ENCODE measurements at places on chromosomes 4 and X.

DNA sequence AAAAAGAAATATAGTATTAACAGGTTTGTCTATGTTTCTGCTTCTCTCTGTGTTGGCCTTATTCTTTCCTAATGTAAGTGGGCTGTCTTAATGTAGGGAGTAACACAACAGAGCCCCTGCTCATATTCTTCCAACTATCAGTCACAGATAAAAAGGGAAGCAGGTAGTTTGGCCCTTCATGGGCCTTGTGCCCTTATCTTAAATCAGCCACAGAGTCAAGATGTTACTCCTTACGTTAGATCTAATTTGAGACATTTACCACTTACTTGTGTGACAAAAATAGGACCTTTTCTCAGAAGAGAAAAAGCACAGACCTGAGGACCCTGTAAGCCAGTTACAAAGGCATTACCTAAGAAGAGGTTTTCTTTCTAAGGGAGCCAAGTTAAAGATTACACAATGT is 589.0 kb downstream of the GRXCR1 start:
- no peak for DNase-seq

DNA sequence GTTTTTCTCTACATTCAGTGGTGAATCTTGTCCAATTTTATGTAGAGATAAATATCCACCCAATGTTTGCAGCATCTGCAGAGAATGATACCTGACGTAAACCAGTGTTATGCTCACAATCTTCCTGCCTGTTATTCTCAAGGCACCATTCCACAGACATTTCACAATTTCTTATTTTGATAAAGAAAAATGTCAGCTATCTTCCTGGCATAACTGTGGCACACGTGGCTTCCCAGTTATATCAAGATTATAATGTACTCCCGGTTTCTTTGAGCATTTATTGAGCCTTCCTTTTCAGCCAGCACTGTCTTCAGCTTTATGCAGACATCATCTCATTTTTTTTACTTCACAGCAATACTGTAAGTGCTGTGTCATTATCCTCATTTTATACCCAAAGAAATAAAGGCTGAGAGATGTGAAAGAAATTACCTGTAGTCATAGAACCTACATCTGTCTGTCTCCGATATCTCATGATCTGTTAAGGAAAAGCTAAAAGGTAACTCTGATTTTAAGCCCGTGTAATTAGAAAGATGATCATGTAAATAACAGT is 1300.8 kb upstream of the TENM3 start:
- no peak for DNase-seq

- no peak for DNase-seq
Observed at GRCh38 chr4:102318526-102318925, 26.8 kb downstream of the SLC39A8 start.

DNA sequence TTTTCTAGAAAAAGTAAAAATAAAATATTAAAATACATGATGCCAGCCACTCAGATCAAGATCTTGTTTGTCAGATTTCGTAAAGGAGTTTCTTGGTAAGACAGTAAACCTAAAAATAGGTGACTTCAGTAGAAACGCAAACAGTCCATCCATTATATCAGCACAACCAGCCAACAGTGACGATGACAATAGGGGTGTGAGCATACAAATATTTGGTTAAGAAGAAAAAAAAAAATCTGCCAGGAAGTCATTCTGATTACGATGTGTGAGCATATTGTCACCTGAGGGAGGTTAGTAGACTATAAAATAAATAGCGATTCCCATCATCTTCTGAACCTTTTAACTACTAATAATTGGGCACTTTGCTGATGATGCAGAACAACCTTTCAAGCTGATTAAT is 37.6 kb downstream of the SLC7A11 start:
- DNase-seq = no peak

- DNase-seq = no peak
Observed at GRCh38 chrX:134236626-134237614, at the start of gene CCDC160. CCDC160 (plus strand) TSS chrX:134237182; CDS start chrX:134244801, 7,619 bp downstream.

DNA sequence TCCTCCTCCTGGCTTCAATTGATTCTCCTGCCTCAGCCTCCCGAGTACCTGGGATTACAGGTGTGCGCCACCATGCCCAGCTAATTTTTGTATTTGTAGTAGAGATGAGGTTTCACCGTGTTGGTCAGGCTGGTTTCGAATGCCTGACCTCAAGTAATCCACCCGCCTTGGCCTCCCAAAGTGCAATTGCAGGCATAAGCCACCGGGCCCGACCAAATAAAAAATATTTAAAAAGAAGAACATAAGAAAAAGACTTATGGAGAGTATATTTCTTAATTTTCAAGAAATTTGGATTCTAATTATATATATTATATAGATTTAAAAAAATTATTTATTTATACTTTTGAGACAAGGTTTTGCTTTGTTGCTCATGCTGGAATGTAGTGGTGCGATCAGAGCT is 29.8 kb downstream of the N4BP2 start:
- DNase-seq = no peak

DNA sequence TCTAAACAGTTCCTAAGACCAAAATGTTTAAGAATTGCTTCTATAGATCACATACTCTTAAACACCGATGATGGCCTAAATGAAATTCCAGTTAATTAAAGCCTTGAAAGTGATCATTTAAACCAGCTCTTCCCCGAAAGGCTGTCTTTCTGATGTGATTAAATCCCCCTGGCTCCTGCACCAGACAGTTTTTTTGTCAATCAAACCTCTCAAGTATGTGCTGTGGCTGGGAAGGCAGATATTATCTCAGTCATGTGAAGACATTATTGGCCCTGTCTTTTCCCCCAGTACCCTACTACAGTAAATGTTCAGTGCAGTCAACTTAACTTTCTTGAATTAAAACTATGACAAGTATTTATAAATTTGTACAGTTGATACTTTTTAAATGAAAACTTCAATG is 121.0 kb upstream of the MYOZ2 start:
- no peak for DNase-seq

DNA sequence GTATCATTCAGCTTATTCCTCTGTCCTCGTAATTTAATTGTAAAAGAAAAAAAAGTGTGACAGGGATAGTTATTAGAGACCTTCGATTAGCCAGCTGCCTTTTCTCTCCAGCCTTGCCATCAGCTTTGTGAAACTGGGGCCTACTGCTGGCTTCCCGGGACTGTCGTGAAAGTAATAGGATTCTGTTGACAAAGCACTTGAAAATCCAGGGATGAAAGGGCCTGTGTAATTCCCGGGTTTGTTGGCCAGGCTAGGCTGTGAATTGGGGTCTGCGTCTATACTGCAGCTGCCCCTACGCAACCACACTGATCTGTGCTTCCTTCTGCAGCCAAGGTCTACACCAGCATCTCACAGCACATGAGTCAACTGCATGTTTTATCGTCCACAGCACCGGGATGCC is 120.4 kb upstream of the SCML1 start:
- DNase-seq = no peak

- no peak for DNase-seq
Observed at GRCh38 chr4:175282407-175282806, 364.2 kb downstream of the ADAM29 start.

DNA sequence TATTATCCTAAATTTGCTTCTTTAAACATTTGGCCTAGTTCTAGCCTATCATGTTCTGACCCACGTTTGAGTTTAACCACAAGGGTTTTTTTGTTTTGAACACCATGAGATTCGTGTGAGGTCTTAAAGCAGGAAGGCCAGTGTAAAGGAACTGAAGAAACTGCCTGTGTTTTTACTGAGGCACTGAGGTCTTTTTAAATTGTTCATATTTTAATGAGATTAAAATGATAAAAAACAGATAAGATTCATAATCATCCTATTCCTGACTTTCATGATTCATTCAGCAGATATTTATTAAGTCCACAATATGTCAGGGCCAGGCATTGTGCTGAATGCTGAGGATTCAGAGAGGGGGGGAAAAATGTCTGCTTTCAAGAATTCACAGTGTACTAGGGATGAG is 3.2 kb downstream of the RPS6KA3 start:
- DNase-seq = peak; percentile 65

- no peak for DNase-seq
Observed at GRCh38 chr4:20176881-20177280, 74.8 kb upstream of the SLIT2 start.

DNA sequence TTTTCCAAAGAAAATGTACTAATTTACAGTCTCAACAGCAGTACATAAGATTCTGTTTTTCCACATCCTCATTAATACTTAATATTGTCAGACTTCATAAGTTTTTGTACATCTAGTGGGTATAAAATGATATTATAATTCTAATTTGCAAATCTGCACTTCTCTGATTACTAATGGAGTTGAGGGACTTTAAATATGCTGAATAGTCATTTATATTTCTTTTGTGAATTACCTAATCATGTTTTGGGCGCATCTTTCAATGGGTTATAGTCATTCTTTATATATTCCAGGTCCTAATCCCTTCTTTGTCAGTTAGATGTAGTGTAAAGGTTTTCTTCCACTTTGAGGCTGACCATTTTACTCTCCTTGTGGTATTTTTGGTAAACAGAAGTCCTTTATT is 96.1 kb downstream of the KDR start:
- no peak for DNase-seq

- DNase-seq = no peak
Observed at GRCh38 chr4:117225471-117225870, 140.1 kb upstream of the TRAM1L1 start.

GRCh38 chrX:102930990-102931756 is 5.9 kb upstream of the RAB40AL start:
- DNase-seq = no peak

GRCh38 chr4:67615119-67615518 is 56.6 kb downstream of the STAP1 start:
- DNase-seq = no peak

DNA sequence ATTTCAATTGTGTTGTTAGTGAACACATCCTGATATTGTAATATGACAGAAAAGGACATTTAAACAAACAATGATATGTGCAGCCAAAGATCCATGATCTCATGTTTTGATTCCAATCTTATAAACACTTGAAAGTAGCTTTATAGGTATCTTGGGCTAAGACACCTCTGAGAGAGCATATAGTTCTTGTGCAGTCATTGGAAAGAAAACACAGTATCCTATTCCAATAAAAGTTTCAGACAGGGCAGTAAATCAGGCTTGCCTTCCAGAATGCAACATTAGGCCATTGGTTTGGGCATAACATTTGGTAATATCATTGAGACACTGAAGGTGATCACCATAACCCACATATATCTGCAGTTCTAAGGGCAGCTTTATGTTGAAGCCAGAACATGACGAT is 188.3 kb upstream of the HCCS start:
- DNase-seq = no peak

DNA sequence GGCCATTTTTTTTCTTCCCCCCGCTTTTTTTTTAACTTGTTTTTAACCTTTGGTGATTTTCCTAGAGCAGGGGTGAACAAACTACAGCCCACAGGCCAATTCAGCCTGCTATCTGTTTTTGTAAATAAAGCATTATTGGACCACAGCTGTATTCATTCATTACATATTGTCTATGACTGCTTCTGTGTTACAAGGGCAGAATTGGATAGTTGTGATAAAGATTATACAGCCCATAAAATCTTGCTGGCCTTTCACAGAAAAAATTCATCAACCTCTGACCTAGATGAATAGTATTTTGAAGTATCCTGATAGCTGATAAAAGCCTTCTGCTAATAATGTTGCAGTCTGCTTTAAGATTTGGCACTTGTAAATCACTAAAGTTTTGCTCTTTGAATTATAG is 63.4 kb downstream of the SMAD1 start:
- DNase-seq = no peak

Data from CD4-positive, alpha-beta T cell treated with Interleukin-10 for 1 hour (primary cell).